ENCODE measurements at places on chromosomes 2 and 18.

DNA sequence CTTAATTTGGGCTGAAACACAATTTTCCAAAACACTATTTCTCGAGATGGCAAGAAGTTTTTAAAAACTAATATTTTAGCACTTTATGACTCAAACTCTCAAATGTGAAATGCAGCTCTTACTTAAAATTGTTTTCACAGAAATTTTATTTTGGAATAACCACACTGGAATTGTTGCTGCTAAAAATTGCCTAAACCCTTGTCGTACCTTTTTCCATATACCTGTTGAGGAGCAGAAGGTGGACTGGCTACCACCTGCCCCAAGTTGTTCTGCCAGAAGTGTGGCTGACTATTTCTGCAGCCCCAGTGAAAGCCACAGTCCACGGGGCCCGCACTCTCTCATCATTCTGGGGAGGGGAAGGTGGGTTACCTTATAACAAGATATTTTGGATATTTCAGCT, 23.4 kb downstream of the TNFRSF11A start:
- no peak for DNase-seq

GRCh38 chr2:201962774-201963562, 70.7 kb upstream of the FZD7 start:
- DNase-seq, result no peak

GRCh38 chr2:231717281-231718171, 9.2 kb downstream of the PTMA start:
- DNase-seq, result peak; percentile 30

DNA sequence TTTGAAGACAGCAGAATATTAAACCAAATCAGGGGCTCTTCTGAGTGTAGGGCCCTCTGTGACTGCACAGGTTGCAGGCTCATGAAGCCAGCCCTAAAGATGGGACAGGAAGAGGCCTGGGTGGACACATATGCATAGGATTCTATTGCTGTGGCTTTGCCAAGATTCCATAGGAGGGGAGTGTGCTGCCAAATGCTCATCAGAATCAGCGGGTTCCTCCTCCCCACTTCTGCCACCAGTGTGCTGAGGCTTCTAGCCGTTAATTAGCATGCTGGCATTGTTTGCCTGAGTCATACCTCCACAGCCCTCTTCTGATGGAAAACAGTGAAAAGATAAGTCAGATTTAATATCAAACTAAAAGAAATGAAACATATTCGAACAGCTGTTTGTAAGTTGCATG, 103.9 kb upstream of the TMEFF2 start:
- DNase-seq, result no peak

DNA sequence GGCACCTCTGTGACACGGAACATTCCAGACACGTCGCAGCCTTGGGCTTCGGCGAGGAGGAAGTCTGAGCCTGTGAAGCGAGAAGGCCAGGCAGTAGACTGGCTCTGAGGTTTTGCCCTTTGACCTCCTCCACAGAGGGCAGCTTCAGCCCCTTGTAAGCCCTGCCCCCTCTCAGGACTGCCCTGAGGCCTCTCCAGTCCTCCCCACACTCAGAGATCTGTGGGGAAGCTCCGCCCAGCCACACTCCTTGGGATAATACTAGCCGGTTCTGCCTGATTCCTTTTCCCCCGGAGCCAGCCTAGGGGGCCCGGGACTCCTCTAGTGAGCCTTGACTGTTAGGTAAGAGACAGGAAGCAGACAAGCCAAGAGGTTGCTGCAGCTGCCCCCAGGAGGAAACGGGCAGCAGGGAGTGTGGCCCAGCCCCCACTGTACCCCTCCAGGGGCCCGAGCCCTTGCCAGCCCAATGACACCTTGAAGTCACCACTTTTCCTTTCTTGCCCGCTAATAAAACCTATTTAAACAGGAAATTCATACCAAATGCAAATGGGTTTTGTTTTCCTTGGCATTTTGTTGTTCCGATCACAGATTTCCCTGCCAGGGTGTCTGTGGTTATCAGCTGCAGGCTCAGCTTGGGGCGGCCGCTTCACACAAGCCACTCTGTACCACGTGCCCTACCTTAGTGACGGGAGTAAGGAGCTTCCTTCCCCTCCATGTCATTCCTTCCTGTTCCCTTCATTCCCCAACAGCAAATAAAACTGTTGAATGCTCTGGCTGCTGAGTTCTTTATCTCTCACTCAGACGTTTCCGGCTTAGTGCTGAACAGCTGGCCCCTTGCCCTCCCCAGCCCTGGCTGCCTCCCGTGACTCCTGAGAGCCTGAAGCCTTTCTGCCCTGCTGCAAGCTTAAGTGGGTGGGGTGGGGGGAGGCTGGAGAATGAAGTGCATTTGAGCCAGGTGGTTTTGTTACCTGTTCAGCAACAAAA, 124.7 kb downstream of the CABLES1 start:
- no peak for DNase-seq

GRCh38 chr18:56233595-56233994, 404.8 kb downstream of the TXNL1 start:
- DNase-seq, result no peak

DNA sequence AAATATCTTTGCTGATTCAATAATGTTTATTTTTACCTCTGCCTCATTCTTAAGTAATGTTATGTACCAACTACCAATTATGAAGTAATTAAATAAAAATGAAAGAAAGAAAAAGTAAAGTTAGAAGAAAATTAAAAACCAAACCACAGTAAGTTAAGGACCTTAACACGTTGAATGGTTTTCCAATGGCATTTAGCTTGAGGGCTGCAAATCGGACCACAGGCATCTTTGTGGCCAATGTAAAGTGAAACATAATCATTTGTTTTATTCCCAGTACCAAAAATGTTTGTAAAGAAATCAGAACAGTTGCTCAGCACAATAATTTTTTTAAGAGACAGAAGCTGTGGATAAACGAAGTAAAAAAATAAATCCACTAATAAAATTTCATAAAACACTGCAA, 1455.5 kb upstream of the ZEB2 start:
- DNase-seq, result no peak

DNA sequence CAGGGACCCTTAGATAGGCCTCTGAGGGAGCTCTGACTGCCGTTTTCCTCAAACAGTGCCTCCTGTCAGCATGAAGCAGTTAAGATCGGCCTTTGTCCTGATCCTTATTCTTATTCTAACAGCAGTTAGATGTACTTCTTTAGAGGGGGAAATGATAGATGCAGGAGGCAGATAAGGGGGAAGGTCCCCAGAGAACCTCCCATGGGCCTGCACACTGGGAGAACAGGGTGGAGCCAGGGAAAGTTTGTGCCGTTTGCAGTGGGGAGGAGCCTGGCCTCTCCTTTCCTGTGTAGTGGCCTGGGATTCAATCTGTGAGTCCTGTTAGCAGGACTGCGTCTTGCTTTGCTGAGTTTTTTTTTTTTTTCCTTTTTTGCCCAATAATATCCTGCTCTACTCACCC, 7.9 kb upstream of the INPP4A start:
- no peak for DNase-seq

GRCh38 chr2:136468799-136469369, 296.5 kb upstream of the THSD7B start:
- DNase-seq, result no peak

DNA sequence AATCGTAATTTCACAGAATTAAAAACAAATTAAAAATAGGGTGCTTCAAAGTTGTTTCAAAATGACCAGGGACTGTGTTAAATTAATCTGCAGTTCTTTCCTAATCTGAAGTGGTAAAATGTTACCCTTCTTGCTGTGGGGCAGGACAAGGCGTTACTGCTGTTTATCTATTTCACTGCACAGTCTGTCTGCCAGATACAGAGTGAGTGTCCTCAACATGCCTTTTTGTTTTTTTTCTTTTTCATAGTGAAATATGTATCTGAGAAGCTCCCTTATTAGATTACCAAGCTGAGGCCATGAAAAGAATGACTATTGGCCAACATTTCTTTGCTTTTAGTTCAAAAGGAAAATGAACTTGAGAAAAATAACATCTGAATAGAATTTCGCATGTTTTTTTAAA, 38.0 kb downstream of the KCTD1 start:
- no peak for DNase-seq

- no peak for DNase-seq
These were observed 24.0 kb upstream of the CREB1 start for GRCh38 chr2:207505728-207506127.

GRCh38 chr2:198692907-198693510, 764.7 kb downstream of the SATB2 start:
- no peak for DNase-seq

DNA sequence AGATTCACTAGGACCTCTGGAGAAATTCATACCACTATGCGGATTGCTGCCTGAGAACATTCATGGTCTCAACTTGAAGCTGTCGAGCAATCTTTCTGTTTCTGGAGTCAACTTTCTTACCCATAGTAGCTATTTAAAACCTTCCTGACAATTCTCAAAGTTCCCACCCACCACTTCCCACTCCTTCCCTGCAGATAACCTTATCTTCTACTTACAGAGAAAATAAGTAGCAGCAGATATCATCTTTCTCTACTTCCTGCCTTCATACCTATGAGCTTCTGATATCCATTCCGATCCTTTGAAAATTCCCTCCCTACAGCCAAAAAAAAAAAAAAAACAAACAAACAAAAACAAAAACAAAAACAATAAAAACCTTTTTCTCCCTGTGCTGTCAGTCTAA, 81.2 kb upstream of the CYRIA start:
- DNase-seq, result no peak

DNA sequence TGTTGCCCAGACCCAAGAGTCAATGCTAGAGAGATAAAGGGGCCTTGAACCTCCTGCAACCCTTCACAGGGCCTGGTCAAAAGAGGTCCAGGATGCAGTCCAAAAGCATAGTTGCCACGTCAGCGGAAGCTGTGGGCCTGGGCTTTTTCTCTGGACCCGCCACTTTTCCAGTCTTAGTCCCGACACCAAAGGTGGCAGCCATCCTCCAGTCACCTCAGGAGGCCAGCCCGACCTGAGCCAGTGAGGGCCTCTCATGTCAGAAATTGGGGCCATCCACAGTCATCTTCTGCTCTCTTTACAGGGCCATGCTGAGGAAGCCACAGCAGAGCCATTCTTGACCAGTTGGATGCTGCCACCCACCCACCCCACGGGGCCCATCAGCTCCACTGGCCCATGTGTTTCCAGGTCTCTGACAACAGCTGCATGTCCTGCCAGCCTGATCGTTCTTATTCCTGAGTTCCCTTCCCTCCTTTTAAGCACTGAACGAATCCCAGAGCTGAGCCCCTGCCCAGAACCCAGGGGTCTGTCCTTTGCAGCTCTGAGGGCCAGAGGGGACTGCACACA, 34.1 kb upstream of the KLHL29 start:
- no peak for DNase-seq

- no peak for DNase-seq
These were observed 105.5 kb downstream of the COLEC12 start for GRCh38 chr18:394987-395362.

DNA sequence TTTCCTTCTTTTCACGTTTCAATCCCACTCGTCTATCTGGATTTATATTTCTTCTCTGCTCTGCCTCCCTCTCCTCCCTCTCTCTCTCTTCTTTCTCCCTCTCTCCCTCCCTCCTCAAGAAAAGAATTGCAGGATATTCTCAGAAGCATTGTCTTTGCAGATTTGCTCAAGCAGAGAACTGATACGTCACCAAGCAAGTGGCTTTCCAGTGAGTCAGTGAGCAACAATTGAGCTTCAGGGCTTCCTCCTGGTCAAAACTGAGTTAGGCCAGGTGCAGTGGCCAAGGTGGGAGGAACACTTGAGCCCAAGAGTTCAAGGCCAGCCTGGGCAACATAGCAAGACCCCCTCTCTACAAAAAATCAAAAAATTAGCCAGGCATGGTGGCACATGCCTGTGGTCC, 151.1 kb downstream of the SMAD2 start:
- DNase-seq, result no peak

GRCh38 chr2:120421830-120422175, 75.9 kb downstream of the INHBB start:
- DNase-seq, result no peak

- DNase-seq, result peak; percentile 60
These were observed 31.2 kb downstream of the KIF3C start for GRCh38 chr2:25951071-25951547.

- no peak for DNase-seq
These were observed 325.3 kb upstream of the TFPI start for GRCh38 chr2:187879491-187879890.

- DNase-seq, result no peak
These were observed 201 bp upstream of the TRAPPC12 start for GRCh38 chr2:3379339-3379646.

GRCh38 chr2:124804014-124804940, 779.2 kb downstream of the CNTNAP5 start:
- no peak for DNase-seq

GRCh38 chr18:56298935-56299334, 339.5 kb downstream of the TXNL1 start:
- no peak for DNase-seq

GRCh38 chr2:202529389-202529788, 105.4 kb upstream of the FAM117B start:
- DNase-seq, result no peak

DNA sequence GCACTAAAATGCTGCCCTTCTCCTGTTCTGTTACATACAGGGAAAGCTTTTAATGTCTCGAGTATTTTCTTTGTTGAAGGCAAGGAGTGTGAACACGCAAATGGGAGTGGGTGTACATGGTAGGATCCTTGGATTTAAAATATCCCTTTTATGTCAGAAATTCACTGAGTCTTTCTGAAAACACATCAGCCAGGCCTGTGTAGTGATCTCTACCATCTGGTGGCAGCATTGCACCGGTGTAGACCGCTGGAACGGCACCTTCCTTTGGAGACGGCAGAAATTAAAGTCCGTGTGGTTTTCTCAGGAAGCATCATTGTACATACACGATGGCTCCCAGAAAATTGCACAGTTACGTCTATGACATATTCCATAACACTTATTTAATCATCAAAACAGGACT, 515.8 kb downstream of the GALR1 start:
- DNase-seq, result no peak
